NB4 (cell line): ENCODE measurements at places on chromosomes 2 and 18.

DNA sequence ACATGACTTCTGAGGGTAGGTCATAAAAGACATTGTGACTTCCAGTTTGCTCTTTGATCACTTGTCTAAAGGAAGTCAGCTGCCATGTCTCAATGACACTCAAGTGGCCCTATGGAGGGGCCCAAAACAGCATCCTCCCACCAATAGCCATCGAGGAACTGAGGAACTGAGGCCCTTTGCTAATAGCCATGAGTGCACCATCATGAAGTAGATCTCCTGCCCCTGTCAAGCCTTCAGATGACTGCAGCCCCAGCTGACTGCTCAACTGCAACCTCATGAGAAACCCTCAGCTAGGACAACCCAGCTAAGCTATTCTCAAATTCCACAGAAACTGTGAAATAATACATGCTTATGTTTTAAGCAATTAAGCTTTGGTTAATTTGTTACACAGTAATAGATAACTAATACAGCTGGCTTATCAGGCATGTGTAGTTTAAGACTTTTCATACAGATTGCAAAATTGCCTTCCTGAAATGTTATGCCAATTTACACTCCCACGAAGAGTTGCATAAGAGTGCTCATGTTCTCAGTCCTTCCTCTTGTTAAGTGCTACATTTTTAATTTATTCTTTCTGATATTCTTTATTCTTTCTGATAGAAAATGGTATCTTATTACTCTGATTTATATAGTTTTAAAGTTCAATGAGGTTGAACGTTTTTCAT, 105.6 kb upstream of the NDUFV2 start:
- peak; percentile 82 for DNase-seq

GRCh38 chr2:158097481-158097880, 4.2 kb upstream of the UPP2 start:
- DNase-seq: peak; percentile 43

DNA sequence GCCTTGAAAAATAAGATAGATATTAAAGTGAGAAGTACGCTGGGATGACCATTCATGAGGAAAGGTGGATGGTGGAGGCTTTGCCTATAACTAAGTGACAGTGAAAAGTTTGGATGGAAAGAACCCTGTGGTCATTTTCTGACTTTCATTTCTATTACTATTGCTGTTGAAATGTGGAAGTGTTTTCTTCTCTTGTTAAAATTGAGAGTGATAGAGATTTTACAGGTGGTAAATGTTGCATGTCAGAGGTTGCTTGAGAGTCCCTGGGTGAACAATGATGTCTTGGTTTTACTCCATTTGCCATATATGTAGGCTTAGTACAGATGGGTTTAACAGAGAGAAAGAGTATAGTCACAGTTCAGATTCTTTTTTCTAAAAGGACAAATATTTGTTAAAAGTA, 18.4 kb downstream of the NCOA1 start:
- DNase-seq: no peak

GRCh38 chr2:207711750-207712530, 500 bp downstream of the CCNYL1 start:
- DNase-seq: peak; percentile 72

DNA sequence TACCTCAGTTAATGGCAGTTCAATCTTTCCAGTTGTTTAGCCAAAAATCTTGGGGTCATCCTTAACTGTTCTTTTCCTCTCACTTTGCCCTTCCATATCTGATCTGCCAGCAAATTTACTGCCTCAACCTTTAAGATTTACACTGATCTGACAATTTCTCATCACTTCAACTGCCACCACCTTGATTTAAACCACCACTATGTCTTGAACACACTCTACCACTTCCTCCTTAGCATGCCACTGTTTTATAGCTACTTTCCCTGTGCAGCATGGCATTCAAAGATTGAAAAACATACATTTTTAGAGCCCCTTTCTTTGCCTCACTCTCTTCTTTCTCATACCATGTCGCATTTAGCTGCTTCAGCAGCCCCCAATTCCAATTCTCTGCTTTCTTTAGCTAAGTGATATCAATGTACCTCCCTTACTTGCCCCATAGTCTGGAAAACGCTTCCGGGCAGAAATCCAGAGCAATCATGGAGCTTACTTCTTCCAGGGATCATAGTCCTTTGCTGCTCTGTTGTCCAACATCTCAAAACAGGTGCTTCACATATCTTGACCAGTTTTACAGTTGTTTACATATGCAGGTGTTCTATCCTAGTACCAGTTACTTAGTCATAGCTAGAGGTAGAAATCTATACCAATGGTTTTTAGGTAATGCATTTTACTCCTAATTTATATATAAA, 10.9 kb downstream of the PGAP1 start:
- DNase-seq: no peak
